Left lobe of liver (tissue), 2 donors: ENCODE measurements at places on chromosomes 11 and 22.

GRCh38 chr22:39254122-39254521 lies 9.3 kb upstream of the PDGFB start:
- no peak for DNase-seq

GRCh38 chr11:128825050-128825784 lies 41.9 kb downstream of the KCNJ1 start:
- DNase-seq, result no peak

DNA sequence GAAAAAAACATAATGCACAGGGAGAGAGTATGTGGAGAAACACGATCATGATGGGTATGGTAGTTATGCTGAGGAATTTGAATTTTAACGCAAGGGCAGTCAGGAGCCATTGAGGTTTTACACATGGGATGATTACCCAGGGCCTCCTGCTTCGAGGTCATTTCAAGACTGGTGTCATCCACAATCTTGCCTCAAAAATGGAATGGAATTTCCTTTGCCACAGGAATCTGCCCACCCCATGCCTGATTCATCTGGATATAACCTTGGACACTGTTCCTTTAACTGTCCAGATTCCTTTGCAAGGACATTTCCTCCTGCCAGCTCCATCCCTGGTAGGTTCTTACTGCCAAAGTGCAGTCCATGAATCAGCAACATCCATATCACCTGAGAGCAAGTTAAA lies 655.9 kb upstream of the TENM4 start:
- DNase-seq, result no peak

- DNase-seq, result no peak
Measured at GRCh38 chr11:66315921-66316811, 678 bp downstream of the CD248 start.

DNA sequence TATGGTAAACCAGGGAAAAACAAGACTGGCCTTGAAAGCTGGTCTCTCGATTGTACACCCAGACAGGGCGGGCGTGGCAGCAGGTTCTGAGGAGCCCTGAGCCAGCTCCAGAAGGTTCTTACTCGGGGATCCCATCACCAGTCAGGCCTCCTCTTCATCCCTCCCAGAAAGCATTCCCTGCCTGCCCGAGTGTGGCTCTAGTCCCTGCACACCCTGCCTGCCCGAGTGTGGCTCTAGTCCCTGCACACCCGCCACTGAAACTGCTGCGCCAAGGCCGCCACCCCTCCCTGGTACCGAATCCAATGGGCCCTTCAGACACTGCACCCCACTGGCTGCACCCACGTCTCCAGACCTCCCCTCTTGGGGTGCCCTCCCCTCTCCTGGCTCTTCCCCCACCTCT lies 30.1 kb downstream of the KIAA0930 start:
- DNase-seq, result no peak
